AG09309 (cell line): ENCODE measurements at places on chromosomes 5 and 9.

GRCh38 chr5:150164211-150164980 is 2.2 kb upstream of the CDX1 start:
- no peak for DNase-seq

DNA sequence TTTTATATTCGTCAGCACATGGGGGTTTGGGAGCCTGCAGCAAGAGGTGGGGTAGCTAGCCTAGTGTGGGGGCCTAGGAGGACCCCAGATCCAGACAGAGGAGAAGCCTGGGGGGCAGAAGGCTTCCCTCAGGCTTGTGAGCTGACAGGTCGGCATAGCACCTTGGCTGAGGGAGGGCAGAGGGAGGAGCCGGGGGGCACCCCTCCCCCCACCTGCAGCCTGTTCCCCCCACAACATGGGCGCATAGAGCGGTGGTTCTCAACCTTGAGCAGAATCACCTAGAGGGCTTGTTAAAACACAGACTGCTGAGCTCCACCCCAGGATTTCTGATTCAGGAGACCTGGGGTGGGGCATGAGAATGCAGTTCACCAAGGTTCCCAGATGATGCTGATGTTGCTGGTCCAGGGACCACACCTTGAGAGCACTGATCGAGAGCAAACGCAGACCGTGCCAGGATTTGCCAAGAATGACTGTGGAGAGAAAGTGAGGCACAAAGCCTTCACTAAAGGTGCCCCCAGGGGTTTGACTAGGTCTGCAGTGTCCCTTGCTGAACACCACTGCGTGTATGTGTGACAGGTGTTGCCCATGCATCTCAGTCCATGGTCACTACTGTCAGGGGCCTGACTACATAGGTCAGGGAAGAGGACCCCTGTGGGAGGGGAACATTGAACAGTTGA is 163.3 kb downstream of the MACROH2A1 start:
- no peak for DNase-seq

DNA sequence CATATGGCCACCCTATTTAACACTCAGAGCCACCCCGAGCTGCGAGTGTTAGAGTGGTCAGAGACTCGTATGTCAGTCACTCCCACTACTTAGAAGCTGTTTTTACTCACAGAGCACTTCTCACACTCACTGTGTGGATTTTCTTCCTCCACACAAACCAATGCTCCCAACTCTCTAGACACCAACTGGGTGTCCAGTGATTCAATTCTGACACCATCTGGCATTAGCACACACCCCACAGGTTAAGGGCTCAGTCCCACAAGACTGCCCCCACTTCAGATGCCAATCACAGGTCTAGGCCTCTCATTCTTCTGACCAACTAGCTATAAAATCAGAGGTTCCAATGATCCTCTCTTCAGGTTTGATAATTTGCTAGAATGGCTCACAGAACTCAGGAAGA is 174.8 kb downstream of the FANCC start:
- DNase-seq, result no peak

GRCh38 chr5:1364211-1364610 is 19.3 kb upstream of the CLPTM1L start:
- DNase-seq, result no peak
